Esophagus squamous epithelium (tissue), 5 donors: ENCODE measurements at places on chromosomes 2 and 18. TPM values are rescaled to one million over a fixed set of nuclear protein-coding genes. Genes with fewer than 3 reads are reported as not detected.

SCYGR2 gene
- total RNA-seq, result not detected

KYNU gene
- 35.5 TPM for total RNA-seq

KCNE4 gene
- 0.26 TPM for total RNA-seq

ARHGEF4 gene
- 82.4 TPM for total RNA-seq

ARPC2 gene
- 550 TPM for total RNA-seq

COLEC11 gene
- 0.56 TPM for total RNA-seq

SERPINB13 gene
- 228 TPM for total RNA-seq

CELF4 gene
- not detected for total RNA-seq

SLC9A4 gene
- total RNA-seq, result 0.42 TPM

MAP2 gene
- 5.8 TPM for total RNA-seq

MRO gene
- 0.82 TPM for total RNA-seq

COQ10B gene
- total RNA-seq, result 22.9 TPM

GRCh38 chr2:60818272-60818671 lies 62.2 kb downstream of the PAPOLG start:
- no peak overlapping the region for H3K27ac ChIP-seq
- H3K4me1 ChIP-seq, result no peaks in the 10 kb centered on the region
- no peak for DNase-seq
- H3K4me3 ChIP-seq, result no peak overlapping the region
- no peaks in the 10 kb centered on the region for H3K27me3 ChIP-seq
- no peaks in the 10 kb centered on the region for H3K36me3 ChIP-seq

DNA sequence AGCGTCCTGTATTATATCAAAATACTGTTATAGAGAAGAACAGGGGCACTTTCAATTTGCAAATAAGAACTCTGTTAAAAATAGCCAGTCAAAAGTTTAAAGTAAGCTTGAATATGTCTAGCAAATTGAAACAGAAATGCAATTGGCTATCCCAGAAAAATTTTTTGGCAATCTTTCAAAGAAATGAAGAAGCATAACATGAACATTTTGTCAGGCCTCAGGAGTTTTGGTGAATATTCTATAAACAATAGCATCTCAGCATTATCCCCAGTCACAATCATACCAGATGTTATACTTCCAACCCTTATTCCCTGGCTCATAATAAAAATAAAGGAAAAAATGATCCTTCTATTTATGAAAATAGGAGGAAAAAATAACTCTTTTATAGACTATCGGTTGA lies 252.4 kb downstream of the GRB14 start:
- no peaks in the 10 kb centered on the region for H3K27me3 ChIP-seq
- peaks cover 10% of the 10 kb centered on the region for H3K4me1 ChIP-seq
- no peak overlapping the region for H3K4me3 ChIP-seq
- no peaks in the 10 kb centered on the region for H3K36me3 ChIP-seq
- DNase-seq, result no peak
- H3K27ac ChIP-seq, result no peak overlapping the region

DNA sequence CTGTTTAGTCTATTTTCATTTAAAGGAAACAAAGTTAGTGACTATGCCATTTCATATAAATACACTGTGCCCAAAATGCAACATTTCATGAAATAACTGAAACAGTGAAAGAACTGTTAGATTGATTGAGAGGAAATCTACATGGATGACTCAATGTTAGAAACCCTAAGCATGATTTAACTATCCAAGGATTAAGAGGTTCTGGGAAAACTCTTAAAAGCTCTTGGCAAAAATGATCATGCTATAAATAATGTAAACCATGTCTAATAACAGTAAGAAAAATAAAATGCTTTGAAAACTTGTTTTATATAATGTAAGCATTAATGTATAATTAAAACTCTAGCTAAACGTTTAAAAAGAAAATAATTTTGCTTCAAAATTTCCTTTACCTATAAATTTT lies 23.5 kb downstream of the MMADHC start:
- H3K4me1 ChIP-seq, result no peaks in the 10 kb centered on the region
- no peak overlapping the region for H3K27ac ChIP-seq
- H3K27me3 ChIP-seq, result no peaks in the 10 kb centered on the region
- DNase-seq, result no peak
- H3K36me3 ChIP-seq, result no peaks in the 10 kb centered on the region

DNA sequence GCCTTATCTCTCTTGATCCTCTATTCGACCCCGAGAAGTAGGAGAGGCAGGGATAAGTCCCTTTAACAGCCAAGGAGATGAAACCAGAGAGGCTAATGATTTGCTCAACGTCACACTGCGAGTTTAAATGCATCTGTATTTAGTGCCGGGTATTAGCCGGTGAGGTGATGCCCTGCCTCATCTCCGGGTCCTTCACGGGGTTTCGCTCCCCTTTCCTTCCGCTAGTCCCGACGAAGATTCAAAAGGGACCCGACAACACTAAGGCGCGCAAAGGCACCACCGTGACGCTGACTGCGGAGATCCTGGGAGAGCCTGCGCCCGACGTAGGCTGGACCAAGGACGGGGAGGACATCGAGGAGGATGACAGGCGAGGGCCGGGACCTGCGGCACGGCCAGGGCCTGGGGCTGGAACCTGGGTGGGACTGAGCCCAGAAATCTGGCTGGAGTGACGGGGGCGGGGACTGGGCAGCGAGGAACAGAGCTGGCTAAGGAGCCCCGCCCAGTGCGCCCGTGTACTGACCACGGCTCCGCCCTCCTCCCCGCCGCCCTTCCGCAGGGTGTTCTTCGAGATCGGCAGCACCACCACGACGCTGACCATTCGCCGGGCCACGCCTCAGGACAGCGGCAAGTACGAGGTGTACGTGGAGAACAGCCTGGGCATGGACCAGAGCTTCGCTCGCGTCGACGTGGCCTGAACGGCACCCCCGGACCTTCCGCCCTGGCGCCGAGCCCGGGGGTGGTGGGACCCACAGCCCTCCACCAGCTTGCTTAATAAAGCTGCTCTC lies 1.0 kb upstream of the GMPPA start:
- no peaks in the 10 kb centered on the region for H3K27me3 ChIP-seq
- H3K36me3 ChIP-seq, result no peaks in the 10 kb centered on the region
- DNase-seq, result peak; percentile 27
- H3K27ac ChIP-seq, result peak overlapping the region; percentile 81
- peak overlapping the region; percentile 59 for H3K4me3 ChIP-seq

- peaks cover 11% of the 10 kb centered on the region for H3K27me3 ChIP-seq
- H3K4me1 ChIP-seq, result no peaks in the 10 kb centered on the region
- no peak overlapping the region for H3K4me3 ChIP-seq
These were observed 104.9 kb downstream of the TRIB2 start for GRCh38 chr2:12821656-12822055.

DNA sequence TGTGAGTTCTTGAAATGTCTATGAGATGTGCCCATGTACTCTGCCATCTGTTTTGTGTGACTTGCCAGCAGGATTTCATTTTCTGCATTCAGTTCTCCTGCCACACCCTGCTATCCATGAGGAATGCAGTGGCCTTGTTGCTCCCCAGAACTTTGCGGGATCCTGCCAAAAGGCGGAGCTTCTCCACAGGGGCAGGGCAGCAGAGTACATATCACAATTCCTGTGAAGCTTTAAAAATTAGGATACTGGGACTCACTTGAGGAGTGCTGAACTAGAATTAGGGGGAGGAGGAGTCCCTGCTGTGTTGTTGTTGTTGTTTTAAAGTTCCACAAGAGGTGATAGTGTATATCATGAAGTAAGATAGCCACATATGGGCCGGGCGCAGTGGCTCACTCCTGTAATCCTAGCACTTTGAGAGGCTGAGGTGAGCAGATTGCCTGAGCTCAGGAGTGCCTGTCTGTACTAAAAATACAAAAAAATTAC lies 76.4 kb downstream of the TANC1 start:
- H3K36me3 ChIP-seq, result no peaks in the 10 kb centered on the region
- H3K27me3 ChIP-seq, result no peaks in the 10 kb centered on the region
- H3K4me3 ChIP-seq, result no peak overlapping the region
- no peak for DNase-seq

- DNase-seq, result no peak
- H3K4me3 ChIP-seq, result no peak overlapping the region
- H3K27me3 ChIP-seq, result no peaks in the 10 kb centered on the region
- peaks cover 9% of the 10 kb centered on the region for H3K4me1 ChIP-seq
These were observed 130.1 kb downstream of the NFATC1 start for GRCh38 chr18:79525556-79526467.

DNA sequence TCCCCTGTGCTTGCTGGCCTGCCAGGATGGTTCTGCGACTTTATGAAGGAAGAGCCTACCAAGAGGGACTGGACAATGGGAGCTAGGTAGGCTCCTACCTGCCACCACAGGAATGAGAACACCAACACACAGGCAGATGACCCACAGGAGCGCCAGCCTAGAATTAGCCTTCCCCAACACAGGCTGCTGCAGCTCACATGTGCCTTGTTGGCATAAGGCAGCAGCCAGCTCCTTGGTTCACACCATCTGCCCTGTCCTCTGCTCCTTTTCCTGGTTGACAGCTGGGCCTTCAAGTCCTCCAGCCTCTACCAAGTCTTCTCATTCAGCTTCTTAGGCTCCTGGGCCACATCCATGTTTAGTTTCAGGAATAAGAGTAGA lies 705.4 kb upstream of the RAB6C start:
- DNase-seq, result no peak
- H3K4me1 ChIP-seq, result no peaks in the 10 kb centered on the region
- no peaks in the 10 kb centered on the region for H3K27me3 ChIP-seq
- no peaks in the 10 kb centered on the region for H3K36me3 ChIP-seq
- no peak overlapping the region for H3K27ac ChIP-seq
- no peak overlapping the region for H3K4me3 ChIP-seq

GRCh38 chr2:10957391-10957790 lies 45.7 kb downstream of the KCNF1 start:
- no peak for DNase-seq
- no peaks in the 10 kb centered on the region for H3K36me3 ChIP-seq
- no peaks in the 10 kb centered on the region for H3K27me3 ChIP-seq
- H3K4me3 ChIP-seq, result no peak overlapping the region
- H3K4me1 ChIP-seq, result no peaks in the 10 kb centered on the region
- no peak overlapping the region for H3K27ac ChIP-seq

DNA sequence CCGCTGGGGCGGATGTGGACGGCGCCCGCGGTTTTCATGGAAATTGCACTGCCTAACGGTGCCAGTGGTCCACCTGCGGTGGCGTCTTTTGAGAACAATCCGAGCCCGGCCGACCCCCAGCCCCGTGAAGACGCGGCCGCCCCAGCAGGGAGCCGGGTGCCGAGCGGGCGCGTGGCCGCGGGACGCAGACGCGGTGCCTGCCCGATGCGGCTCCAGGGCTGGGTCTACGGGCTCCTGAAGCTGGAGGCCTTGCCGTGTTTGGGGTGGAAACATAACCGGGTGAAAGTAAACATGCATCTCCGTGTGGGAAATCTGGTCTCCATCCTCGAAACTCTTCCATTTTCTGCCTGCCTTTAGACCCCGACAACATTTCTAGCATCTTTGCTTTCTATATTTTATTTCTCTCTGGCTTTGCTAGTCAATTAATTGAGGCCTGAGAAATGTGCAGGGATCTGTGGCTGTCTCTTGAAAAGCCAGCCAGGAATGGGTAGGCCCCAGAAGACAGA lies 572 bp downstream of the INPP4A start:
- DNase-seq, result no peak
- peak overlapping the region; percentile 82 for H3K4me3 ChIP-seq
- peak overlapping the region; percentile 93 for H3K27ac ChIP-seq
- peaks cover 41% of the 10 kb centered on the region for H3K4me1 ChIP-seq
- H3K27me3 ChIP-seq, result no peaks in the 10 kb centered on the region
- no peaks in the 10 kb centered on the region for H3K36me3 ChIP-seq

DNA sequence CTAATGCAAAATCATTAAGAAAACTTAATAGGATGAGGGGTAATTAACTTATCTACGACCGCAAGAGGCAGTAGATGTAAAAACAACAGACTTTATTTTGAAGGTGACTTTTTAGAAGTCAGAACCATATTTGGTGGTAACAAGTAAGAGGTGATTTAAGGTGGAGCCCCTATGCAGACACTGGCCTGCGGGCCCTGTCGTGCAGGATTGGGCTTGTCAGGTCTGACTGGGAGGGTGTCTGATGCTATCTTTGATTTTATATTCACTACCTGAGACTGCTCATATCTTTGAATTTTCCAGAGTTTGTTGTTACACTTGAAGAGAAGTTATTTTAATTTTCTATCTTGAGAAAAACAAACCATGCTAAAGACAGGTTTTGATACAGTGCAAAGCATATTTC lies 29.1 kb upstream of the SCLY start:
- peaks cover 10% of the 10 kb centered on the region for H3K36me3 ChIP-seq
- no peak for DNase-seq
- H3K4me3 ChIP-seq, result no peak overlapping the region
- H3K27me3 ChIP-seq, result no peaks in the 10 kb centered on the region
- H3K27ac ChIP-seq, result peak overlapping the region; percentile 27

DNA sequence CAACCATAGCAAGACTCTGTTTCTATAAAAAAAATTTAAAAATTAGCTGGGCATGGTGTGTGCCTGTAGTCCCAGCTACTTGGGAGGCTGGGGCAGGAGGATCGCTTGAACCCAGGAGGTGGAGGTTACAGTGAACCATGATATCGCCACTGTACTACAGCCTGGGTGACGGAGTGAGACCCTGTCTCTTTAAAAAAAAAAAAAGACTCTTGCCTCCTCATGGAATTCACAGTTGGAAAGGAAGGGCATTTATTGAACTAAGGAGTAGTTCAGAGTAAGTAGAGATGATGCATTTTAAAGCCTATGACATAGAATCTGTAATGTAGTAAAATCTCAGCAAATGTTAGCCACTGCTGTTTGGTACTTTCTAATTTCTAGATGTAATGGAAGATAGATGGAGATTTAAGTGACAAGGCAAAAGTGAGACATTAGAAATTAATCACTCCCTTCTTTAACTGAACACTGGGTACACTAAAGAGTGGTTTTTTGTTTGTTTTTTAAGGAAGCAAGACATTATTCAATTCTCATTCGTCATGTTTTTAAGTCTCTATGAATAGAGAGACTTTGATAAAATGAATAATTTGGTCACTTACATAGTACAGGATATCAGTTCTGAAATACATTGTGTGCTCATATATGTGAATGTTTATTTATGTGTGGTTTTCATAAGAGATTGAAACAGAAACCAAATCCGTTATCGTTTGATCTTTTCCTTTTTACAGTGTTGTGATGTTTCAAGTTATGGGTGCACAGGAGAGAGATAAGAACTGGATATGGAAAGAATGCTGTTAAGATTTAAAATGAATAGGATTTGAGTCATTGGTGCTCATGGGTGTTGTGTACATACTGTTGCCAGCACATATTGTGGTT lies 186.1 kb upstream of the STON1 start:
- no peak overlapping the region for H3K4me3 ChIP-seq
- DNase-seq, result no peak
- H3K4me1 ChIP-seq, result peaks cover 5% of the 10 kb centered on the region
- peaks cover 24% of the 10 kb centered on the region for H3K36me3 ChIP-seq
- peak overlapping the region; percentile 53 for H3K27ac ChIP-seq
- no peaks in the 10 kb centered on the region for H3K27me3 ChIP-seq

- H3K36me3 ChIP-seq, result no peaks in the 10 kb centered on the region
- H3K27me3 ChIP-seq, result no peaks in the 10 kb centered on the region
- H3K4me3 ChIP-seq, result no peak overlapping the region
- no peak overlapping the region for H3K27ac ChIP-seq
- H3K4me1 ChIP-seq, result no peaks in the 10 kb centered on the region
These were observed 81.9 kb downstream of the MEP1B start for GRCh38 chr18:32271672-32272208.

GRCh38 chr18:38076346-38077070 lies 510.9 kb upstream of the CELF4 start:
- no peaks in the 10 kb centered on the region for H3K36me3 ChIP-seq
- no peak overlapping the region for H3K27ac ChIP-seq
- H3K27me3 ChIP-seq, result no peaks in the 10 kb centered on the region
- H3K4me3 ChIP-seq, result no peak overlapping the region
- no peak for DNase-seq

- H3K27me3 ChIP-seq, result no peaks in the 10 kb centered on the region
- no peak overlapping the region for H3K4me3 ChIP-seq
- no peaks in the 10 kb centered on the region for H3K4me1 ChIP-seq
- peaks cover 12% of the 10 kb centered on the region for H3K36me3 ChIP-seq
- no peak overlapping the region for H3K27ac ChIP-seq
These were observed 43.4 kb downstream of the KIAA1328 start for GRCh38 chr18:36872329-36872728.

- no peaks in the 10 kb centered on the region for H3K4me1 ChIP-seq
- no peak overlapping the region for H3K4me3 ChIP-seq
- no peaks in the 10 kb centered on the region for H3K27me3 ChIP-seq
- DNase-seq, result no peak
These were observed 10.9 kb upstream of the SLC4A3 start for GRCh38 chr2:219616550-219616949.
